ENCODE measurements at places on chromosomes 6 and 20. TPM values are rescaled to one million over a fixed set of nuclear protein-coding genes. Genes with fewer than 3 reads are reported as not detected.

Gene BPIFB1
- polyA plus RNA-seq = 0.39 TPM

Gene TSBP1
- polyA plus RNA-seq = not detected

Gene TMEM74B
- polyA plus RNA-seq = 0.63 TPM

Gene BEND6
- 0.27 TPM for polyA plus RNA-seq

Gene DACT2
- 1.0 TPM for polyA plus RNA-seq

Gene SPATS1
- not detected for polyA plus RNA-seq

Gene EGFL8
- 49.7 TPM for polyA plus RNA-seq

Gene RBM24
- polyA plus RNA-seq = 1.2 TPM

Gene VGLL2
- polyA plus RNA-seq = not detected

Gene OLIG3
- polyA plus RNA-seq = not detected

Gene EPM2A
- 7.9 TPM for polyA plus RNA-seq

Gene SLC35D3
- 0.52 TPM for polyA plus RNA-seq

Data from adipose tissue (tissue), 3 donors.